ENCODE measurements at places on chromosomes 7 and 10. TPM values are rescaled to one million over a fixed set of nuclear protein-coding genes. Genes with fewer than 3 reads are reported as not detected.

DNA sequence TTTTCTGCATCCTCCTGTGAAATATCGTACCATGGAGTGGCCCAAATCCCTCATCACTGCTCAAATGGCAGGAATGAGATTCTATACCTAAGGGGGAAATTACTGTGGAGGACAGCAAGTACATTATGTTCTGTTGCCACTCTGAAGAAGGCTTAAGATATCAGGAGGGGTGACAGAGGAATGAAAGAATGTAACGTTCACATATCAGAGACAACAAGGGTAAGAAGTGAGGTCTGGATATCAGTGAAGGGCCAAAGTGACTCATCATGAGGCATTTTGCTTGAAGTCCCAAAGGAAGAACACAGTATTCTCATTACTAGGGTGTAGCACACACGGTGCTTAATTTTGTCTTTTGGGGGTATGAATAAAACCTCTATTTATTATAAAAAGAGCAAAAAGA lies 71.5 kb upstream of the SLC13A1 start:
- DNase-seq = no peak

SLC18A3 gene
- not detected for total RNA-seq

- no peak for DNase-seq
These were observed 568.0 kb downstream of the POM121L12 start for GRCh38 chr7:53603461-53603860.

DNA sequence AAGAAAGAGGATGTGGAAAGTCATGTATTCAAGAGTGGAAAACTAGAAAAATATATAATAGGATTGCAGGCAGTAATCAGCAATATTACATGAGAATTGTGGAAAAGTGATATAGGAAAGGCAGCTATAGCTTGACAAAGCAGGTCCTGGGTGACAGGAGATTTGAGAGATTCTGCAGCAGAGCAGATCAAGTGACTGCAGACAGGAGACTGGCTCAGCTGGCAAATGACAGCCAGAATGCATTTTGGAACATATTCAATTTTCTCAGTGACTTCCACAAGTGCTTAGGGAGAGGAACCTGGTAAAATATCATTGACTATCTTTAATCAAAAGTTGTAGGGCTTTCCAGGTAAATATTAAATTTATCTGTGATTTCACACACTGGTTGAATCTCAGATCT lies 260.5 kb upstream of the CACNA2D1 start:
- no peak for DNase-seq

ZNF25 gene
- 8.8 TPM for total RNA-seq

OR9A2 gene
- total RNA-seq = not detected

DNA sequence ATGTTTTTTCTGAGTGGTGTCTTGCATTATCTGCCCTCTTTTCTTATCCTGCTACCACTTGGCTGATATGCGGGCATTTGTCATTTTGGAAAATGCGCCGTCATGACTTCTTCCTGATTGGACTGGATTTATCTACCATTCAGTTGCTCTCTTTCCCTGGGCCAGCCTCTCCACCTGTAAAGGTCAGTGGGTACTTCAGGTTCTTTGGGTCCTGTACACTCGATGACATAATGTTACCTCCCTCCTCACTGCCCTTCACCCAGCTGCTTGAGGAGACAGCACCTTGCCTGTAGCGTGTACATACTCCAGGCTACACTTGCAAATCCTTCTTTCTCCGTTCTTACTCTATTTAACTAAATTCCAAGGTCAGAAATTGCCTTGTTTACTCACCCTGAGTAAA lies 83.7 kb downstream of the RBM33 start:
- no peak for DNase-seq

DNA sequence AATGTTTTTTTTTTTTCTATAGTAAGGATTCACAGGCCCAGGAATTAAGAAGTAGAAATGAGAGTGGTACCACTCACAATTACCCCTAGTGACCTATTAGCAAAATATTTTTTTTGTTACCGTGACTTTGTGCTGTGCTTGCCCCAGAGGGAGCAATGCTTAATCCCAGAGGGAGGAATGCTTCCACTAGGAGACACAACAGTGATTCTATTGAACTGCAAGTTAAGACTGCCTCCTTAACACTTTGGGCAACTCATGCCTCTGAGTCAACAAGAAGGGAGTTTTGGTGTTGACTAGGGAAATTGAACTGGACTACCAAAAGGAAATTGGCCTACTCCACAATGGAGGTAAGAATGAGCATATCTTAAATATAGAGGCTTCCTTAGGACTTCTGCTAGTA lies 17.2 kb upstream of the MEOX2 start:
- DNase-seq = no peak

GOLGA7B gene
- total RNA-seq = 0.87 TPM

- no peak for DNase-seq
These were observed 9.5 kb upstream of the LMTK2 start for GRCh38 chr7:98097042-98097645.

GRCh38 chr10:60964257-60965235 lies 20.6 kb upstream of the RHOBTB1 start:
- DNase-seq = peak; percentile 57

TMEM273 gene
- total RNA-seq = 108 TPM

DNA sequence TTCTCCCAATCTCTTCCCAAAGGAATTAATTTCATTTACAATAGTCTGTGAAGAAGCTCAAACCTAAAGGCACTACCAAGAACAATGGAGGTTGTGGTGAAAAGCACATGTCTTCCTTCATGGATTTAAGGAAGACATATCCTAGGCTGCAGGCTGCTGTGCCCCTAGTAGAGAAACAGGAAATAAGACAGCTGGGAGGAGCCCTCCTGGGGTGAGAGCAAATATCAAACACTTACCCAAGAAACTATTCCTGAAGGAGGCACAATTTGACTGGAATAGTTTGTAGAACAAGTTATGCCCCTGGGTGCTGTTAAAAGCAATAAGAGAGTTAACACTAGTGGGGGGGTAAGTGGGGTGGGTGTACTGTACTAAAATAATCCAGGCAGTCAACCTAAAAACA lies 30.1 kb downstream of the PDZD8 start:
- DNase-seq = no peak

- DNase-seq = no peak
These were observed 416.4 kb downstream of the AUTS2 start for GRCh38 chr7:70014472-70015177.

DNA sequence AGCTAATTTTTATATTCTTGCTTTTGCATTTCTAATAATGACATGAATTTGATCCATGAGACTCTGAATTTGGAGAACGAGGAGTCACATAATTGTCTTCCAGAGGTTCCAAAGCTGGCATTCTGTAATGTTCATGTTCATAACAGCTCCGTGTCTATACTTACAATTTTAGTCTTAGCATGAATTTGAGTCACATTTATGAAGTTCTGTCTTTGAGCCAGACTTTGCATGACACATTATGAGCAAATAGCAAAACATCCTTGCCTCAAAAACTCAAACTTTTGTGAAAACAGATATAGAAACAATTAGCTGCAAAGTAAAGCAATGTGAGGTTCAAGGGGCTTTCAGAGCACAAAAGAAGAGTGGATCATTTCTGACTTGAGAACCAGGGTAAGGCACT lies 44.5 kb upstream of the CAV2 start:
- no peak for DNase-seq

DNA sequence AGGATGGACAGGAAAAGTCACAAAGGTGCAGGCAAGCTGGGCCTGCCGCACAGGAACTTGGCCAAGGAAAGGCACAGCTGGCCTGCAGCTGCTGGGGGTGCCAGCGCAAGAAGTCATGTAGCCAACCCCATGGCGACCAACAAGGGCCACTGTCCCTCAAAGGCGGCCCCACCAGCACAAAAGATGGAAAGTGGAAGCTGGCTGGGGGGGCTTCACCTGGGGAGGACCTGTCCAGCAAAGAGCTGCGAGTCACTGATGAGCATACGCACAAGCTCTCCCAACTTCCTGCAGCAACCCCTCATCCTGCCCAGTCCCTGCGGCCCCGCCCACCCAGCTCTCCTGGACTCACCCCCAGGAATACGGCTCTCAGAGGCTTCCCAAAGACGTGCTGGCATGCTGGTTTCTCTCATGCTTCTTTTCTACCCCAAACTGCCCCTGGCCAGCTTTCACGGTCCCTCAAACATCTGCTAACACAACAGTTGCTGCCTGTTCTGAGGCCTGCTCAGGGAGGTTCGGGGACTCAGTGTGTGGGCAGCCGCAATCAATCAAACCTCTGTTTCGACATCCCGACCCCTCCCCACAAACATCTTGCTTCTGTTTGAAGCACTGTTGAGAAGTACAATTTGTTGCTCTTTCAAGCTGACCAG lies 67.6 kb downstream of the FAM53B start:
- DNase-seq = no peak

DNA sequence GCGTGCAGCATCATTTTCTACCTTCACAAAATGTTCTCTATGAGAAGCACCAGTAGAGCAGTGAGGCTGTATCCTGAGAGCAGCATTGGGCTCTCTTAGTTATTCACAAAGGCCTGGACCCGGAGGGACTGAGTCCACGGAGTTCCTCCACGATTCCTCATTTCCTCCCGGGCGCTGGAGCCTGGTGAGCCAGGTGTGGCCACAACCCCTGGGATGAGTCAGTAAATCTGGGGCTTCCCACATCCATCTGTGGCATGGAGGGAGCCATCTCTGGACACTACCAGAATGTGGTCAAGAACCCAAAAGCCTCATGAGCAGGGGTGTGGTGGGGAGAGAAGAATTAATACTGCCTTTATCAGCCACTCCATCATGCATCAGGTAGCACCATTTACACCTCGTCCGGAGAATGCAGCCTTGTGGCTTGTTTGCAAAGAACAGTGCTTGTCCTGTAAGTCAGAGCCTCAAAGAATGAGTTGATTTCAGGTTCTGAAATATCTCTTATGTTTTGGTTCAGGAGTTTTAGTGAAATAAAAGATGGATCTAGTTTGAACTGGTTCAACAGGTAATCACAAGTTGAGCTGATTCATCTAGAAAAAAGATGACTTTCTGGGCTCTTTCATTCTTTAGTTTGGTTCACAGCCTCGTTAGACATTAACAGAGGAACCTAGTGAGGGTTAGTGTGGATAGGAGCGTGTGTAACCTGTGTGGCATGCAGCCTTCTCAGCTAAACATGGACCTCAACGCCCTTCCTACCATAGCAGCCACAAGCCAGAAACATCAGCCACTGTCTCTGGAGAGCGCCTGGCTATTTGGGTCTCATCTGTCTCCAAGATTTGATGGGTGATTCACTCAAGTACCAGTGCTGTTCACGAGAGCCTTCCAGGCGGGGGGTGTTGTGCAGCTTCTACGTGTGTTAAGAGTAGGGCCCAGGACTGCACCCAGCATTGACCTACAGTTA lies 95.2 kb downstream of the WDR37 start:
- DNase-seq = no peak

GRCh38 chr10:43073721-43074120 lies 3.1 kb upstream of the RET start:
- DNase-seq = no peak

DNA sequence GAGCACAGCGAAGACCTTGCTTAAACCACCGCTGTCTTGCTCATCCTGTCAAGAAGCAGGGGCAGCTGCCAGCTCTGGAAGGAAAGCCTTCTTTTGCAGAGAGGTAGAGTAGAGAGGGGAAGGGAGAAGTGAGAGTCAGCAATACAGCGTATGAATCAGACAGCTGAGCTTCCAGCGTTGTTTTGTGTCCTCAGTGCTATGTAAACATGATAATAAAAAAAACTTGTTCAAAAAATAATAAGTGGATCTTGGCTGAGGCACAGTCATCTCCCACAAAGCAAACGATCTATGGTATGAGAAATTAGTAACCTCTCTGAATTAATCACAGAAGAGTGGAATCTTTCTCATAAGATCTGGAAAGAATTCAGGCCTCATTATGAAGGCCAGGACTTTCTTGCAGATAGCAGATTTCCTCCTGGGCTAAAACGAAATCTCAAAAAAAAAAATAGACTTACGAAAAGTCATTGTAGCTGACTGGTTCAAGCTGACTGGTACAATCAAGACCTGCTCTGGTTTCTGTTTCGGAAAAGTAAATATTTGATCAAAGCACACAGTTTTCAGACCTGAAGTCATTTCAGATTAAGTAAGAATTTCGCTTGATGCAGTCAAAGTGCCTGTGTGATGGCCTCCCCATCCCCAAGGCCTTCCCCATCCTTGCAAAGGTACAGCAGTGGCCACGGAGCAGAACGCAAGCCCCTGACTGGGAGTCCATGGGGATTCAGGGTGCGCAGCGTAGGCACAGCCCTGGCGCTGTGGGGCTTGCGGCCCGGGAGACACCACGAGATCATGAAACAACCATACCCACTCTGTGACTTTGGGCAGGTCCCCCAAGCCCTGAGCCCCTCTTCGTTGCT lies 29.4 kb downstream of the CHST15 start:
- DNase-seq = no peak

DNA sequence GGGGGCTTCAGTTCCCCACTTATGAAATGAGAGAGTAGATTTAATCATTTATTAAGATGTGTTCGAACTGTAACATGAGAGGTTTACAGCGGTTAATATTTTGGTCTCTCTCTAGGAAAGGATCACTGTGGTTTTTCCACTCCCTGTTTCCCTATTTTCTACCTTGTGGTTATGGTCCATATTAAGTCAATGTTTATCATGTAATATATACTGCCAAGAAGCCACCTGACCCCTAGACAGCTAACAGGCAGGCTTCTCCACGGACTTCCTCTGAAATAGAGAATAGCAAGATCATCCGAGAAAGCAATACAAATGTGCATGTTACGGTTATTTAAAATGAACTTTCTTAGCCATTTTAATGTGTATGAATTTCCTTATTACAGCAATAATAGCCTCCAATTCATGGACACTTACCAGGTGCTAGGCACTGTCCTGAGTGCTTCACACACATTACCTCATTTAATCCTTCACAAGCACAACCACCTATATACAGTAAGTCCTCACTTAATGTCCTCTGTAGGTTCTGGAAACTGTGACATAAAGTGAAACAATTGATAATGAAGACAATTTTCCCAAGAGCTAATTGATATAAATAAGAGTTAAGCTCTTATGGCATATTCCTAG lies 835 bp upstream of the COL28A1 start:
- no peak for DNase-seq

DNA sequence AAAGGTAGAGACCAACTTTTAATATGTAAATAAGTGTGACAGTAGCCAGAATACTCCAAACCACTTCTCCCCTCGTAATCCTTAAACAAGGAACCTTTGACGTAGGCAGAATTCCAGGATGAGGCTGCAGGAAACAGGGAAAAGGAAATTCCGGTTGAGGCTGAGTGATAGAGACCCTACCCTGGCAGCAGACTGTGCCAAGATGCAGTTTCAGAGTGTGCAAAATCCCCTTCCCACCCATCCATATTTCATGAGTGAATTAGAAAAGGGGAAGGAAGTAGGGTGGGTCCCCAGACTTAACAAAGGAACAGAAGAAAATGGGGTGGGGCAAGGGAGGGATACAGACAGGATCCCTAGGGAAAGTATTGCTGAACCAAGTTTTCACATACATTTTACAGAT lies 143.0 kb downstream of the RAPGEF5 start:
- DNase-seq = no peak

- DNase-seq = peak; percentile 69
These were observed 65.0 kb downstream of the PIP4K2A start for GRCh38 chr10:22649390-22649841.

- no peak for DNase-seq
These were observed 576.9 kb upstream of the GHITM start for GRCh38 chr10:83562381-83562780.

TUBAL3 gene
- total RNA-seq = not detected
